HCT116 (cell line): ENCODE measurements at places on chromosomes 7 and 10.

DNA sequence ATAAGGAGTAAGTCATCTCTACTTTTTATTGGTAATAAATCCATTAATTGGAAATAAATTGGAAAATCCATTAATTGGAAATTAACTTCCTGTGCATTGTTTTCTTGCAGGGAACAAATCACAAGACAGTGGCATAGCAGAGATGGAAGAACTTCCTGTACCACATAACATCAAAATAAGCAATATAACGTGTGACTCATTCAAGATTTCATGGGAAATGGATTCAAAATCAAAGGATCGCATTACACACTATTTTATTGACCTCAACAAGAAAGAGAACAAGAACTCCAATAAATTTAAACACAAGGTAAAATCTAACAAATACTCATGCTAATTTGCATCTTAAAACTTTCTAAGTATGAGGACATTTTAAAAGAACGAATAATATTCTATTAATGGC is 57.8 kb downstream of the PHYHIPL start:
- no peak for DNase-seq

GRCh38 chr10:96524741-96525140 is 11.0 kb upstream of the TLL2 start:
- DNase-seq: no peak

DNA sequence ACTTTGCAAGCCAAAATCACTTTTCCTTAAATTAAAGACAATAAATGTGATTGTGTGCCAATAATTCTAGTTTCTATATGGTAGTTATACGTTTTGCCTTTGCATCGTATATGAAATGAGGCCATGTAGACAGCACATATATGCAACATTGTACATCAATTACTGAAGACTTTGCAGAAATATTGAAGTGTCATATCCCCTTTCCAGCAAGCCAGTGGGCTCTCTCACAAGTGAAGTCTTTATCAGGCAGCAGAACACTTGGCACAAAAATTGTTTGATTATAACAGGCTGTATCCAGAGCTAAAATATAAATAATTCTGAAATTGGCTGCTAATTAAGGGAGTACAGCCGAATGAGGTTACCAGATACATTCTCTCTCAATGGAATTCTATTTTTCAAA is 588.6 kb upstream of the SEMA3D start:
- no peak for DNase-seq

GRCh38 chr7:92427193-92427592 is 20.1 kb upstream of the GATAD1 start:
- DNase-seq: no peak

DNA sequence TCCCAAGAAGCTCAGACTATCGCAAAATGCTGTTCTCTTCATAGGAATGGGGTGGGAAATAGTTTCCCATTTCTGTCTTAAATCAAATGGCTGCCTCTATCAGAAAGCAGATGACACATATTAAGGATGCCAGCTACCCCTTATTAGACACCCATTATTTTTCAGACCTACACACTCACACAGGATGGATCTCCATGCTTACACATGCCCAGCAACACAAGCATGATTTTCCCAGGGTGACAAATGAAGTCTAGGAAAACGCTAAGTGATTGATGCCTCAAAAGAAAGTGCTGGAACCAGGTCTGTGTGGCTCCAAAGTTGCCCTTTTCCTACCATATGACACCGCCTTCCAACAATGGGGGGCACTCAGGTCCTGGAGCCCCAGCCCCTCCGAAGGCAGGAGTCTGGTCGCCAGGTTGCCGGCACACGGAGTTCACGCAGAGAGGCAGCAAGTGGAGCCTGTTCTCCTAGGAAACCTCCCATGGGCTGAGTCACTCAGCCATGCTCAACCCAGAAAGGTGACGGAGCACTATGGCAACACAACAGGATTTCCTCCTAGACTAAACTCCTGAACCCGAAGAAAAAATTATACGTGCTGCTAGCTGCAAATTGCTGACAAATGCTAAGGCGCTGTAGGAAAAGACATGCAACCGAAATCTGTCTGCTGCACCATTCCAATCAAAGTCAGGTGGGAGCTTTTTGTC is 19.8 kb downstream of the VOPP1 start:
- DNase-seq: no peak

DNA sequence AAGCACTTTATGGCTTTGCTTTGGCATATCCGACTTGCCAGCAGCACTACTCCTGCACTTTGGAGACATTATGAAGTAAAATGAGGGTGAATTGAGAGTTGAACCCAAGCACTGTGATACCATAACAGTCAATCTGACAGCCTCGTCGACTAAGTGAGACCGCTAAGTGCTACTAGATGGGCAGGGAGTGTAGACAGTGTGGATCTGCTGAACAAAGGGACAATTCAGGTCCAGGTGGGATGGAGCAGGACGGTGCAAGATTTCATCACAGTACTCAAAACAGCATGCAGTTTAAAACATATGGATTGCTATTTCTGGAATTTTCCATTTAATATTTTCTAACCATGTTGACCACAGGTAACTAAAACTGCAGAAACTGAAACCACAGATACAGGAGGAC is 20.8 kb upstream of the PRTFDC1 start:
- no peak for DNase-seq

DNA sequence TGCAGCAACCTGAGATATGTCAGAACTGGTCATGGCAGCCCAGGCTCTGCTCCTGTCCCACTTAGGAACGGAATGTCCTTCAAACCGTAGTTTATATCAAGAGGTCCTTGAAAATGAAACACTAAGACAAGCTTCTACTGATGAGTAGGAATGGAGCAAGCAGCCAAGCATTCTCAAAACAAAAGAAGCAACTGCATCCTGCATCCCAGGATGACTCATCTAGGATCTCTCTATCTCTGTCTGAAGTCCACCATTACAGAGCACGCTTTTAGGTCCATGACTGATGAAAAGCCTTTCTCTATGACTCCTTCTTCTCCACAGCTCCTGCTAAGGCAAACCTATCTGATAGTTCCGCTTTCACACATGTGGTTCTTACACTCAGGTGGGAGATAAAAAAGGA is 16.3 kb downstream of the MBL2 start:
- no peak for DNase-seq

DNA sequence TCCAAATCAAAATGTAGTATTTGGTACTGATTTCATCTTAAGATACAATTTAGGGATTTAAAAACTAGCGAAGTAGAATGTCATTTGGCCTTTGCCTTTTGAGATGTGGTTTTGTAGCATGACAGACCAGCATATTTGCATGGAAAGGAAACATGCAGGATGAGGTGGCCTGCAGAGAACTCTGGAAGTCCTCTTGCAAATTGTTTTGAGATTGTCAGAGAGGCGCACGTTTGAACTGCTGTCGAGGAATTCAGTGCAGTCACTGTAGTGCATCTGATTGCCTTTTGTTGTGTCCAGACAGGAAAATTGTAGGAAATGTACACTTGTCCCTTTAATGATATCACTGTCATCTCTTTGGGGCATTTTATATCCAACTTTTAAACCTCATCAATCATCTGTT is 136.7 kb downstream of the CELF2 start:
- no peak for DNase-seq

DNA sequence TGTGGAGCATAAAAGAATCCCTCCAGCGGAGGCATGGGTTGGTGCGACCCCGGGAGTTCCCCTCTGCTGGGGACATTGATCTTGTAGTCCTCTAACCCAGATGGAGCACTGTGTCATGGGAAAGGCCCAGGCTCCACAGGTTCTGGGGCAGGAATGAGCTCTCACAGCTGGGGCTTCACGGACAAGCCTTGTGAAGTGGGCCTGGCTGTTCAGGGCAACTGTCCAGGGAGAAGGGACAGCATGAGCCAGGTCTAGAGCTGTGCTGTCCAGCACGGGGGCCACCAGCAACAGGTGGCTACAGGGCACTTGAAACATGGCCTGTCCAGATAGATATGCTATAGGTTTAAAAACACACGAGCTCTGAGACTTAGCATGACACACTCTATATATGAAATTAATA is 11.4 kb downstream of the GPR26 start:
- no peak for DNase-seq

GRCh38 chr10:84336406-84337090 is 8.2 kb downstream of the CCSER2 start:
- no peak for DNase-seq

GRCh38 chr10:69316313-69317059 is 38.2 kb downstream of the HK1 start:
- no peak for DNase-seq

DNA sequence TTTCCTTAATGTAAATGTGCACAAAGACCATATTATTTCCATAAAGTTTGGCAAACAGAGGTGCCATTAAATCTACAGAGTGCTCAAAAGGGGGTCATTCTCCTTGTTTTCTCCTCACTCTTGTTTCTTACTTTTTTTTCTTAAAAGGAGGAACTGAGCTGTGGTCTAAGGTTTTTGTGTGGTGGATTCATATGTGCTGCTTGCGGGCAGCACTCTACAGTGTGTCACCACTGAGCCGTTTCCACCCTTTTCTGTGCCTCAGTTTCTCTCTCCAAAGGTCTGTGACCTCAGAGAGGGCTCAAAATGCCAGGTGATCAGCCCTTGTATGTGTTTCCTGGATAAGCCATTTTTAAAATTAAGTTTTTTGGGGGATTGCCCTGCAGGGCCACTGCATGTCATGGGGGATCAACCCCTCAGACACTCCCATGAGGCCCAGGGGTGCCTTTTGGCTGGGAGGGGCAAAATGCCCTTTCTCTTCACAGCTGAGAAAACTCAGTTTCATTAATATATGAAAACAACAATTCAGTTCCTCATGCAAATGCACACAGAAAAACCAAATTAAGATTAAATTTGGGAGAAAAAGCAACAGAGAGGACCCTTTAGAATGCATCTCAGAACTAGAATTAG is 56.9 kb upstream of the VOPP1 start:
- DNase-seq: no peak

DNA sequence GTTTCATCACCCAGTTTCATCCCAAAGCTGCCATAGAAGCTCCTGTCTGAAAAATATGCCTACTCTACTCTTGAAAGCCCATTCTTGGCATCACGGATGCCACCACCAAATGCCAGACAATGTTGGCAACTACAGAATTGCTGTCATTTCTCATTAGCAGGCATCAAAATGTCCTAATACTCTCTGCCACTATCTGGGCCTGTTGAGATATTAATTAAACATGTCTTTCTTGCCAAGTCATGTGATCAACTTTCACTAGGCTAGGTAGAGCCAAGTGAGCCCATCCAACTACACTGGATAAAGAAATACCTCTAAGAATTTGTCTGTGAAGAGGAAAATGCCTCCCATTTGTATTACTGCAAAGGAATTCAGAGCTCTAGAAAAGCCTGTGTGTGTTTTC is 1093.3 kb upstream of the C7orf33 start:
- DNase-seq: no peak

DNA sequence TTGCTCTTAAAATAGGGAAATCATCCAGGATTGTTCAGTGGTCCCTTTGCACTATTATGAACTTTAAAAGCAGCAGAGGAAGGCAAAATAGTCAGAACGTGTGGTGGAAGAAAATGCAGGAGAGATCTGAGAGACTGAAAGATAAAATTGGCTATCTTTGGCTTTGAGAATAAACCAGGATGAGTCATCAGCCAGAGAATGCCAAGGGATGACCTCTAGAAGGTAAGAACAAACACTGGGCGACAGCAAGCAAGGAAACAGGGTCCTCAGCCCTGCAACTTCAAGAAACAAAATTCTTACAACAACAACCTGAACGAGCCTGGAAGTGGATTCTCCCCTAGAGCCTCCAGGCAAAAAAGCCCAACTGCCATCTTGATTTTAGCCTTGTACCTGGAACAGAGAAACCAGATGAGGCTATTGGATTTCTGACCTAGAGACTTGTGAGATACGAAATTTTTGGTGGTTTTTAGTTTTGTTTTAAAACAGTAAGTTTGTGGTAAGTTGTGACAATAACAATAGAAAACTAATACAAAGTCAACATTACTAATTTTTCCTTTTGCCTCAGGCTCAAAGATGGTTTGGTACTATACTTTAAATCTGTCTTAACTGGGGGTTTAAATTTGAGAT is 130.2 kb upstream of the CNTNAP2 start:
- no peak for DNase-seq

GRCh38 chr7:41711283-41712064 is 8.6 kb upstream of the INHBA start:
- DNase-seq: no peak

DNA sequence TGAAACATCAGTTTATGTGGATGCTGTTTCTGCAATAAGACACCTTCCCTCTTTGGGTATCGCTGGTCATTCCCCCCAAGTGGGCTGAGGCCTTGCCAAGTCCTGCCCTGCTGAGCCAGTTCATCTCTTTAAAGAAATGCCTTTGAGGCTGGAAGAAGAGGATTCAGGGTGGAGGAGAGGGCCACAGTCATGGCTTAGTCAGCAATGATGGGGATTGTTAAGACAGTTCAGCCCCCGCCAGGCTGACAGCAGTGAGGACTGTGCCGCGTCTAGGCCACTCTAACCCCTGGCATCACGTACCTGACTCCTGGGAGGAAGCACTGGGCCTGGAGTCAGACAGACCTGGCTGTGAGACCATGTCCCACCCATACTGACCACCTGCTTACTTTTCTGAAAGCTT is 48.3 kb downstream of the PNLIPRP2 start:
- no peak for DNase-seq

DNA sequence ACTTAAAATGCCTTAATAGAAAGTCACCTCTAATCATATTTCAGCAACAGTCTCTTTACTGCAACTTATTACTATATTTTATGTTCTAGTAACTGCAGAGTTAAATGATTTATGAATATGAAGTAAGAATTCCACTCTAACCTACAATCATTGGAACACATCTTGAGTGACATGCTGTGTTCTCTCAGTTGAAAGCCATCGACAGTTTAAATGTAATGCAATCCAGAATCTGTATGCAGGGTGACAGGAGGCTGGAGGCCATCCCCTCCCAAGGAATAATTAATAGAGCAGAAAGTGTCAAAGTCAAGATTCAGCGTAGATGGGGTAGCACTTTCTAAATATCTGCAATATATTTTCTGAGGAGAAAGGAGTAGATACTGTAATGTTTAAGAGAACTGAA is 590.3 kb upstream of the SORCS1 start:
- no peak for DNase-seq

GRCh38 chr7:28086198-28086597 is 94.4 kb downstream of the JAZF1 start:
- DNase-seq: no peak

GRCh38 chr7:102216573-102217314 is 69.9 kb upstream of the SH2B2 start:
- DNase-seq: no peak

DNA sequence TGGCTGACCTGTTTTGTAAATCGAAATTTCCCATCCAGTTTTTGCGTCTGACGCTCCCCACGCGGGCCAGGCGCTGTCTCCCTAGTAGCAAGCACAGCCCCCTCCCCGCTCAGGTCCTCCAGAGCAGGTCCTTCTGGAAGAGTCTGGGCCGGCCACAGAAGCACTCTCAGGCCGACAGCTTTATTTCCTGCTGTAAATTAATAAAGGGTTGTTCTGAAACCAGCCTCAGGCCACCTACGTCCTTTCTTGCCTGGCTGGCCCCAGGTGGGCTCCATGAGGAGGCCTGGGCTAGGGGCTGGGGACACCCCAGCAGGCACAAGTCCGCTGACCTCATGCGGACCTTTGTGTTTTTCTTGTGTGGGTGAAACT is 35.2 kb downstream of the CAMK2B start:
- no peak for DNase-seq

- no peak for DNase-seq
Observed at GRCh38 chr7:4100148-4100547, 581.9 kb upstream of the FOXK1 start.
